ENCODE measurements at places on chromosomes 13 and 19.

DNA sequence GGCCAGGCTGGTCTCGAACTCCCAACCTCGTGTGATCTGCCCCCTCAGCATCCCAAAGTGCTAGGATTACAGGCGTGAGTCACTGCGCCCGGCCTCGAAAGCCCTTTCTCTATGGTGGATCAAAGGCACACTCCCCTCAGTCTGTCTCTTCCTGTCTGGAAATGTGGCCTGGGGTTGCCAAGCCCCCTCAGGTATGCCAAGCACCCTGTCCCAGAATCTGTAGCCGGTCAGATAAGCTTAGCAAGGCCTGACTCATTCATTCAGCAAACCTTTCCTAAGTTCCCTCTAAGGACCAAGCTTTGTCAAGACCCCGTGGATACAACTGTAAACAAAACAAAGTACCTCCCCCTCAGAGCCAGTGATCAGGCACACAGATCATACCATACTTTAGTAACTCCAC lies 14.1 kb downstream of the NUCB1 start:
- DNase-seq: no peak

DNA sequence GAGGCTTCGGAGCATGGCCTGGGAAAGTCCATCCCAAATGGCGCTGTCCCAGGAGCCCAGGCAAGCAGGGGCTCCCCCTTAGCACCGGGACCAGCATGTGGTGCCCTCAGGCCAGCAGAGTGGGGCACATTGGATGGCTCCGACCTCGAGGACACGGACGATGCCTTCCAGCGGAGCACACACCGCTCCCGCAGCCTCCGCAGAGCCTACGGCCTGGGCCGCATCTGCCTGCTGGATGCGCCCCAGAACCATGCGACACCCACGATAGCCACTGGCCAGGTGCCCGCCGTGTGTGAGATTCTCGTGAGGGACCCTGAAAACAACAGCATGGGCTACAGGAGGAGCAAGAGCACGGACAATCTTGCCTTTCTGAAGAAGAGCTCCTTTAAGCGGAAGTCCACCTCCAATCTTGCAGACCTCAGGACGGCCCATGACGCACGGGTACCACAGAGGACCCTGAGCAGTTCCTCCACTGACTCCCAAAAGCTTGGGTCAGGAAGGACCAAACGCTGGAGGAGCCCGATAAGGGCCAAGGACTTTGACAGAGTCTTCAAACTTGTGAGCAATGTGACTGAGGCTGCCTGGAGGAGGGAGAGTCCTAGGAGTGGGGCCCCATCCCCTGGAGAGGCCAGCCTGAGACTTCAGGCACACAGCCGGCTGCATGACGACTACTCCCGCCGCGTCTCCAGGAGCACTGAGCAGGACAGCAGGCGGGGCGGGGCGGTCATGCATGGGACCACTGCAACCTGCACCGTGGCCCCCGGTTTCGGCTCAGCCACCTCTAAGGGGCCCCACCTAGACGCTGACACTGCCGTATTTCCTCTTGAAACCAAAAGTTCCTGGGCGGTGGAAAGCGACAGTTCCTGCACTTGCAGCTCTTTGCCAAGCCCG lies 63.1 kb downstream of the SPATA13 start:
- no peak for DNase-seq

DNA sequence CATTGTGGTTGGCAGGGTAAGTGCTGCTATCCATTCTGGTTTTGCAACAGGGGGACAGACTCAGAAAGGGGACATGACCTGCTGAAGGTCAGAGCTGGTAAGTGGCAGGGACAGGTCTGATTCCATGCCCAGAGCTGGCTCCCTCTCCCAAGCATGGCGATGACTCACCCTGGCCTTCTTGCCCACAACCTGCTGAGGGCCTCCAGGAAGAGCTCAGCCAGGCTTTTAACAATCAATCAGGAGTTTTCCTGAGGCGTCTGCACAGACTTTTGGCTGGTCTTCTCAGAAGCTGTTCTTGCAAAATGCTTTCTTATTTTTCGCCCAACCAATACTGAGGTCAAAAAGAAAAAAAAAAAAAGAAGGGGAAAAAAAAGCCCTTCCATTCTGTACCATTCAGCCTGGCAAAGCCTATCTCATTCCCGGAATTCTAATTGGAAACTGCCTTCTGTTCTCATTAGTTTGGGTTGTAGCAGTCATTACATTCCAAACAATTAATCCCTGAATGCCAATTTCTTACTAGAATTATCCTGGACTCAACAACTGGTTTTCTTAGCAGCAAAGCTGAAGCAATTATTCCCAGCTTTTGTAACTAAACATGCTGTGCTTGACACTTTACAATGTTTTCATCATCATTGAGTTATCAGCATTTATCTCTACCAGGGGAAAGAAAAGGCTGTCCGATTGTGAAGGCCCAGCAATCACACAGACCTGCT lies 17.7 kb downstream of the SIAH3 start:
- DNase-seq: no peak

DNA sequence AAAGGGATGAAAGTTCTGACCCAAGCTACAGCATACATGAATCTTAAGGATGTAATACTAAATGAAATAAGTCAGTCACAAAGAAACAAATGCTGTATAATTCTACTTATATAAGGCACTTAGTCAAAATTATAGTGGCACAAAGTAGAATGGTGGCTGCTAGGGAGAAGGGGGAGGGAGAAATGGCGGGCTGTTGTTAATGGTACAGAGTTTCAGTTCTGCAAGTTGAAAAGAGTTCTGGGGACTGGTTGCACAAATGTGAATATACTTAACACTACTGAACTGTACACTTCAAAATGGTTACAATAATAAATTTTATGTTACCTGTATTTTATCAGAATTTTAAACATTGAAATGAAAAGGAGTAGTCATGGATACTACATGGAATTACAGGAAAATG lies 48.9 kb upstream of the CLDN10 start:
- no peak for DNase-seq

GRCh38 chr13:73880365-73880764 lies 253.8 kb downstream of the KLF12 start:
- DNase-seq: no peak

DNA sequence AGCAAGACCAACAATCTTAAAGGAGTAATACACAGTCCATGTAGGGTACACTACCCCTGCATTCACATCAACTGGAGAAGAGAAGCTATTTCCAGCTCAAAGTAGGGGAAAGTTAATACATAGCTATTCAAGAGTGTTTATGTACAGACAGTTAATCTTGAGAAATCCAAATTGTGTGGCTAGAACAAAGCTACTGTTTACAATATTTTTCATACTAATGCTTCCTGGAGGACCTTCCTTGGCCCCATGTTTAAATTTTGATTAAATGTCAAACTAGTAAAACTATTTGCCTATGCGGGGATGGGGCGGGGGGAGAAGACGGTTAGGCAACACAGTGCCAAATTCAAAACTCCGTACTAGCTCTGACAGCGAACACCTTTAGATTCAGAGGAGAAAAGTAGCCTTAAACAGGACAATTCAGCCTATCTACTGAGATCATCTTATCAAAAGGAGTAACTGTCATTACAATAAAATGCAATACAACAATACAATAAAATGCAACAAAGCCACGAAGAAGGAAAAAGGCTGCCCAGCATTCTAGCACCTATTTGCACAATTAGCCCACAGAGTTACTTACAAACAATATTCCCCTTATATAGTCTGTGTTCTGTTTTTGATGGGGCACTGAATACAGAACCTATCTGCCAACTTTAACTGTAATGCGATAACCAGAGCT lies 29.1 kb downstream of the BRD4 start:
- no peak for DNase-seq

DNA sequence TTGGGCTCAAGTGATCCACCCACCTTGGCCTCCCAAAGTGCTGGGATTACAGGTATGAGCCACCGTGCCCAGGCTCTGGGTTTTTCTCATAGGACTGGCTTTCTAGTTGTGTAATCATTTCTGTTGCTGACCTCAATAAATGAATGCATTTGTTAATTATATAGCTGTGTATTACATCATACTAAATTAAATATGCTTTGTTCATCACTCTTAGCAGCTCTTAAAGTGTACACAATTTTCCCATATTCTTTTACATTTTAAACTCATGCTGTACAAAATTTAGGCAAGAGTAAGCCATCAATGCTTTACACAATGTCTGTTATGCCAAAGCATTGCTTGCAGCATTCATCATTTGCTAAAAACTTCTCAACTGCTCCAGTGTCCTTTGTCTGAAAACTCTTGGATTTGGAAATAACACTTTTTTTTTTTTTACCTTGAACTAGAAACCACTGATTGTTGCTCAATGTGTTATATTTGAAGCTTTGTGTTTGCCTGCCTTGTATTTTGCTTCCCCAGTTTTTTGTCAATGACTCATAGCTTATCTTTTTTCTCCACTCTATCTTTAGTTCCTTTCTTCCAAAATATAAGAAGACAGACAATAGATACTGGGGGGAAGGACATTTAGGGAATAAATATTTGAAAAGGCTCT lies 31.4 kb downstream of the CCDC122 start:
- no peak for DNase-seq
